Right cardiac atrium (tissue), 5 donors: ENCODE measurements at places on chromosomes 2 and 18. TPM values are rescaled to one million over a fixed set of nuclear protein-coding genes. Genes with fewer than 3 reads are reported as not detected.

The GPBAR1 gene
- 5.2 TPM for total RNA-seq

The STPG4 gene
- not detected for total RNA-seq

The ZNF385B gene
- total RNA-seq = 65.6 TPM

The DUSP19 gene
- total RNA-seq = 12.2 TPM

The ATOH8 gene
- total RNA-seq = 55.5 TPM

The CNRIP1 gene
- 16.9 TPM for total RNA-seq

The ALK gene
- 0.06 TPM for total RNA-seq

The PSMA8 gene
- not detected for total RNA-seq

The DAW1 gene
- total RNA-seq = 0.56 TPM

The RAD51AP2 gene
- total RNA-seq = 0.48 TPM

The SLC30A3 gene
- 9.6 TPM for total RNA-seq

DNA sequence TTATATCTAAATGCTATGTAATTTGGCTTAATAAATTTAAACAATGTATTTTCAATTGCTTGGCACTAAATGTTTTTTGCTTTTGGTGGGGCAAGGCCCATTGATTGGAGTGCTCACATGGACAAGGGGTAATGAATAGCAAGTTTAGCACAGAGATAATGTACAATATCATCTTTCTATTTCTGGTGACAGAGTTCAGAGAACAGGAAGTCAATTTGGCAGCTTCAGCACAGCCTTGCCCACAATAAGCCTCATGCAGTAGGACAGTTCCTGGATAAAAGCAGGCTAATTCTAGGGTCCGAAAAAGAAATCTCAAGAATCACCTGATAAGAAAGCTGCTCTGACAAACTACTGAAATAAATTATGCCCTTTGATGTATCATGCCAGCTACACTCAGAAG is 443.9 kb upstream of the FSHR start:
- DNase-seq = no peak

GRCh38 chr2:238139196-238140039 is 950 bp downstream of the KLHL30 start:
- no peak for DNase-seq

DNA sequence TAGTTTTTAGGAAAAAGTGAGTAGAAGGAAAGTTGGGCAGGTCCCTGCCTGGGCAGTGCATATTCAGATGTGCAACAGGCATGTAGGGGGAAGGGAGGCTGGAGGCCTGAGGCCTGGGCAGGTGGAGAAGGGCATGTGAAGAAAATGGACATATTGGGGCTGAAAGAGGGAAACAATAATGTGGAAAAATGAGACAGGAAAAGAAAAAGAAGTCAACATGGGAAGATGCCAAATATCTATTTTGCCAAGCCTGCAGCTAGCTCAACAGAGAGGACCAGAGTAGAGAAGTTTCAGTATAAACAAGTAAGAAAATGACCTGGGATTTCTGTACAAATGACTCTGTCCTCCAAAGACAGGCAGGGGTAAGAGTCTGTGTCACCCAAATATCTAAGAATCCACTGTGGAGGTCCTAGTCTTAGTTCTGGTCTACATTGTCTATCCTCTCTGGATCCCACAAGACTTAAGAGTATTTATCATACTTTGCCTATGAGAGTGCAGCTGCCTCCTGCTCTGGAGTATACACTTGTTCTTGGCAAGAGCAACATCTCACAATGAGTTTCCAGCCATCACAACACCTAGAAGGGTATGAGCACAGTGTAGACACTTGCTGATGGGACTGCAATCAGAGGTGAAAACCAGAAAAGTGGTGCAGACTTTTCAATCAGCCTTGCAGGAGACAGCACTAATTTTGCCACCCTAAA is 80.2 kb downstream of the CLHC1 start:
- no peak for DNase-seq

- DNase-seq = peak; percentile 19
Measured at GRCh38 chr18:499776-500631, 497 bp downstream of the COLEC12 start.

DNA sequence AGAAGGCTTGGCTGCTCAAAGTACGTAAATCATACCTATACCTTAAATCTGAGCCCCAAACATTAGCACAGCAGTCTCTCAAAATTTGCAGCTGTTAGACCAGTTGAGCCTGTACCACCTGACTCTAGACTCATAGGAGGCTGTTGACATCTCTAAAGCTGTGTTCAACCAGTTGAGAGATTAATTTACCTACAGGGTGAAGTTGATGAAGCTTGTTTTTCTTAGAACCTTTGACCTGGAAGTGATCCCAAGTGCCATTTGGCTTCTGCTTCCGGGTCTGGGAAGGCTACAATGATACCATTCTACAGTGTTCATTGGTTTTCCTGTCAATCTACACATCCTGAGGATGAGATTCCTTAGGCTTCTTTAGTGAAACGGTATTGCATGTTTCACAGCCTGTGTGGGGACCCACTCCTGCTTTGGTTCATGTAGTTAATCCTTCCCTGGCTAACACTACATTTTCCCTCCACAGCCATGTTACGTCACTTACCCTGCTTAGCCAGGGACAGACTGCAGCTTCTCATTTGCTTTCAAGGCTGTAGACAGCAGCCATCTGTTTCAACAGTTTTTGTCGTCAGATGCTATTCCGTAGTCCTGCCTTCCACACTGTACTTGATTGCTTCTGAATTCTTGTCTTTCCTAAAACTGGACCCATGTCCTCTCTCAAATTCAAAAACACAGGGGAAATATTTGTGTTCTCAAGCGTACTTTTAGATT is 4.7 kb upstream of the IL1RL2 start:
- DNase-seq = no peak

DNA sequence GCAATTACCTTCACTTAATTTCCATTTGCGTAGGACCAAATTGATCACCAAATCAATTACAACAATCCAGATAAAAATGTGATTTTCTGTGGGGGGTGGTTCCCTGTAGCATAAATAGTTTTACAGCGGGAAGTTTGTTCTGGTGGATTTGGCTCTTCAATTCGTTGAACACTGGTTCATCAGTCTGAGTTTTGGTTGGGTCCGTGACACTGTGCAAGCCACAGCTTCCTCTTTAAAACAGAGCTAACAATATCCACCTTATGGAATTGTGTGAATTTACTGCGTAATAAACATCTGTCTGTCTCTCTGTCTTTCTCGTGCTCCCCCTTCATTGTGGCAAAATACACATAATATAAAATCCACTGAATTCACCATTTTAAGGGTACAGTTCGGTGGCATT is 310.8 kb downstream of the TGIF1 start:
- no peak for DNase-seq

- no peak for DNase-seq
Measured at GRCh38 chr2:72973566-72974435, 56.5 kb downstream of the EMX1 start.

DNA sequence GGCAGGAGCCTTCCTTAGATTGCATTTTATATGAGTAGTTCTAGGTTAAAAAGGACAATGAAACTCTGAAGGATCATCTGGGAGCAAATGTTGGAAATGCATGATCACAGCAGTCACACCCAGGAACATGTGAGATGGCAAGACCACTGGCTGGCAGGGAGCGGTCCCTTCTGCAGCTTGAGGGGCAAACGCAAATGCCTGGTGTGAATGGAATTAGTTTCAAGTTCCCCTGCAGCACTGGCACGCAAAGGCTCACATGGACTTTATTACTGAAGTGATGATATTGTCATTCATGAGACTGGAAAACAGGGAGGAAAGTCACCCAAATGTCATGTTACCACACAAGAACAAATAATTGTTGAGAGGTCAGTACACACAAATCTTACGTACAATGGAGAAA is 223.3 kb downstream of the FBXO15 start:
- DNase-seq = no peak

DNA sequence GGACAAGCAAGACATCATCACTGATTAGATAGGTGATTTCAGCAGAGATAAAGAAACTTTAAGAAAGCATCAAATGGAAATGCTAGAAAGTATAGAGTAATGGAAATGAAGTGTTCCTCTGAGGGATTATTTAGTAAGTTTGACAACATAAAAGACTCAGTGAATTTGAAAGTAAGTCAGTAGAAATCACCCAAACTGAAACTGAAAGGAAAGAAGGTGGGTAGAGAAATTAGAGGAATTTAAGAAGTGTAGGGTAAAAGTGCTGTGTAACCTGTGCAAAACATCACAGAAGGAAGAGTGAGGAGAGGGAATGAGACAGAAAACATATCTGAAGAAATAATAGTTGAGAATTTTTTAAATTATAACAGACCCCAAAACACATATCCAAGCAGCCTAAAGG is 343.1 kb downstream of the CBLN2 start:
- DNase-seq = no peak

- DNase-seq = no peak
Measured at GRCh38 chr2:42859006-42859552, 66.7 kb upstream of the HAAO start.

- DNase-seq = no peak
Measured at GRCh38 chr18:63346480-63347183, 20.4 kb downstream of the KDSR start.

DNA sequence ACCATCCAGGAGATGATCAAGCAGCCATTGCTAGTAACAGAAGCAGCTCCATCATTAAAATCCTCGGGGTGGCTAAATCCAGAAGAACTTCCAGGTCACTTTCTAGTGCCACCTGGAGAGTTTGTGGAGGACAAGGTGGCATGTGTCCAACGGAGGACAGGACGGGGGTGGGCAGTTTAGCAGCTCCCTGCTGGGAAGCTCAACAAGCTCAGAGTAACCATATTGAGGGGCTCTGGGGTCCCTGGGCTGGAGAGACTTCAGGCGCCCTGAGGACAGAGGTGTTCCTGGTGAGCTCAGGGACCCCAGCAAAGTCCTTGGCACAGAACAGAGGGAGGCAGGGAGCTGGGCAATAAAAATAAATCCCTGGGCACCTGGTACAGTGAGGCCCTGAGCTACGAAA is 140.0 kb upstream of the FHL2 start:
- DNase-seq = no peak

DNA sequence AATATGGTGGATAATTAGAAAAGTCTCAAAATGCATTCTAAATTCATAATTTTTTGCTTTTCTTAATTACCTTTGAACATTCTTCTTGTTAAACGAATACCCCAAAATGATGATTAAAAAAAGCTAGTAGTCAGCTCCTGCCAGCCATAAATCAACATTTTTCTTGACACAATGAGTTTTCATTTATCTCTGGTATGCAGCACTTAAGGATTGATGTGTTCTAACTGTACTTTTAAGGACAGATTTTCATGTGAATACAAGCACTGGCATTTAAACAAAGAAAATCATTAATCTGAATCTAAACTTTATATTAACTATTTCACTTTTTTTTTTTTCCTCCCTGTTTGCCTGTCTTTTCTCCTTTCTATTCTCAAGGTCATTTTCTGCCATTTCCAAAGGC is 976.8 kb downstream of the TMEM182 start:
- no peak for DNase-seq

- no peak for DNase-seq
Measured at GRCh38 chr2:119672161-119672862, 6.7 kb upstream of the TMEM177 start.

DNA sequence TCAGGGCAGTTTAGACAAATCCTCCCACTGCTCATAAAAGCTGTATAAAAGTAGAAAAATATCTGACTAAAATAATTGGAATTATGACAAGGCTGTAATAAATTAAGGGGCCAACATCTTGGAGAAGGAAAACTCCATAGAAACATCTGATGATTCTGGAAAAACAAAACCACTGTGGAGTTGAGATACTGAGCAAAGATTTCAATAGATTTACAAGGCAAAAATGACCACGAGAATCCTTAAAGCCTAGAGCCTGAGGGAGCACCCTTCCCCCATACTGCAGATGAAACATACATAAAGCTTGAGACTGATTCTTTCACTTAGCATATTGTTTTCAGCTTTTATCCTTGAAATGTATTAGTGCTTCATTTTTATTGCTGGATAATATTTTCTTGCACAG is 286.4 kb upstream of the MMADHC start:
- DNase-seq = no peak

- no peak for DNase-seq
Measured at GRCh38 chr2:158458617-158458920, 1.8 kb downstream of the PKP4 start.
